ENCODE measurements at places on chromosomes 11 and 22. TPM values are rescaled to one million over a fixed set of nuclear protein-coding genes. Genes with fewer than 3 reads are reported as not detected.
A peak's percentile ranks its signal among the peaks of the same experiment; 100 is the strongest.

The FAM180B gene
- 0.16 TPM for total RNA-seq

The AIFM3 gene
- total RNA-seq = 0.58 TPM

The UBQLN3 gene
- not detected for total RNA-seq

The PKNOX2 gene
- total RNA-seq = not detected

The PATE4 gene
- not detected for total RNA-seq

The F2 gene
- not detected for total RNA-seq

The TRPM5 gene
- total RNA-seq = 0.07 TPM

The CCDC116 gene
- 0.22 TPM for total RNA-seq

The LRRC75B gene
- 1.2 TPM for total RNA-seq

The MFNG gene
- 94.0 TPM for total RNA-seq

The GVQW3 gene
- 3.6 TPM for total RNA-seq

The GAL3ST1 gene
- total RNA-seq = 1.1 TPM

The UBQLNL gene
- total RNA-seq = 0.30 TPM

The VSTM5 gene
- total RNA-seq = not detected

The TBX10 gene
- total RNA-seq = not detected

The IL17REL gene
- total RNA-seq = 1.1 TPM

DNA sequence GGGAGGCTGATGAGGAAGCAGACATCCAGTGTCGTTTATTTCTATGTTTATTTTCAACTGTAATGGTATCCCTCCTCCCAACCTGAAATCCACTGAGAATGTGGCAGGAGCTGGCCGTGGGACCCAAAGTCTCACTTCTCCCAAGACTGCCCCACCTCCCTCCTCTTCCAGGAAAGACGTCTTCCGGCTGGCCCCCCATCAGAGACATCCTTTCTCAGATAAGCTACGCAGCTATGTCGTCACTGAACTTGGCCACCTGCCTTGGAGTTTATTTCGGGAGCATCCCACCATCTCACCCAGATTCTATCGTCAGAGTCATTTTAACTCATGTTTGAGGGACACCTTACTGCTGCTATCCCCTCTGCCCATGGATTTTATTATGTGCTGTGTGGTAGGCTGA lies 13.9 kb downstream of the TMEM184B start:
- no peak for DNase-seq

DNA sequence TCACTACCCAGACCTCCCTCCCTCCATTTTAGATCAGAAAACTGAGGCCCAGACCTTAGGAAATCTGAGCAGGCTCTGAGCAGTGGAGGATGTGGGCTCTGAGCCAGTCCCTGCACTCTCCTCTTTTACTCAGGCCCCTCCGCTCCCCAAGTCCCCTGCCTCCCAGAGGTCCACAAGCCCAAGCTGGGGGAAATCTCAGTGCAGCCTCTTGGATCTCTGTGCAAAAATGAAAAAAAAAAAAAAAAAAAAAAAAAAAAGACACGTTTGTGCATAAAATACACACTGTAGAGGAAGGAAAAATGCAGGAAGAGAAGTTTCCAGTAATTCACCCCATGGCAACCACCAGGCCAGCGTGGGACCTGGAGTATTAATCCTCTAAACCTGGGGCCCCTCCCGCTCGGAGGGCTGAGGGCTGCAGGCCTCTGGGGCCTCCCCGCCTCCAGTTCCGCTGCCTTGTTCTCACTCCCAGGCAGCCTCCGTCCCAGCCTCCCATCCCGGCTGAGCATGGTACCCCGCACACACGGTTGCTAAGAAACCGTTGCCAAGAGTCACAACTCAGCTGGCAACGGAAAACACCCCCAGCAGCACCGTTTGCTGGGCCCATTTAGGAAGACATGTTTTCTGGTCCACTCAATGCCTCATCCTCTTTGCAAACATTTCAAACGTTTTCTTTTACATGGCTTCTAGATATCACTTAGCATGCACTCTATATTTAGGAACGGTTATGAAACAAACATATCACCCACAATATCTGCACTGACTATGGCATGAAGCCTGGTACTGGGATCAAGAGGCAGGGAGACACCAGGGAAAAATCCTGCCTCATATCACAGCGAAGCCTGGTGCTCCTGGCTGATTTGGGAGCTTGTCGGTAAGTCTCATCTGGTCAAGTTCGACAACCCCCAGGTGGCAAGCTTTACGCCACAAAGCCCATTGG lies 227.5 kb downstream of the CTTN start:
- no peak for DNase-seq

- DNase-seq = no peak
Measured at GRCh38 chr22:40383905-40384304, 13.5 kb downstream of the SGSM3 start.

GRCh38 chr22:20587206-20587958 lies 80.0 kb downstream of the MED15 start:
- DNase-seq = no peak

GRCh38 chr11:31340903-31341572 lies 28.5 kb downstream of the DCDC1 start:
- peak; percentile 7 for DNase-seq

DNA sequence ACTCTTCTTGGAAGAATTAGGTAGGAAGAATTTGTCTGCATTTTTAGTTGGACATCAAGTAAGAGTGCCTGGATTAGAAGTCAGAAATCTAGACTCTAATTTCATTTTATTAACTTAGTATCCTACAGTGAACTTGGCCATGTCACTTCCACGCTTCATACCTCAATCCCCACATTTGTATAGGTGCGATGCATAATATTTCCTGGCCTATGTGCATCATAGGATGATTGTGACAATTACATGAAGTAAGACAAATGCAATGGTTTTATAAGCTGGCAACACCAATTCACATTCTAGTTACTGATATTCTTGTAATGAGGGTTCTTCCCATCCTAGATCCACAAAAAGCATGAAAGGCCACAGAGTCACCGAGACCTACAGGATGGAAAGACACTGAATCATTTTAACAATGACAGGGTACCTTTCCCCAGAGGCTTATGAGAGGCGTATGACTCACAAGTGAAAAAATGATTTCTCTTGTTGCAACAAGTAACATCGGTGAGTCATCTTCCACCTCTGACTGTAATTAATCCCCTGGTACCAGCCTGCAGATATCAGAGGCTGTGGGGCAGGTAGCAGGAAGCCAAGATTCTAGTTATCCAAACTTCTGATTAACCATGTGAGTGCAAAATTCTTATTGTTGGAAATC lies 56.0 kb upstream of the OR5AK2 start:
- DNase-seq = no peak

DNA sequence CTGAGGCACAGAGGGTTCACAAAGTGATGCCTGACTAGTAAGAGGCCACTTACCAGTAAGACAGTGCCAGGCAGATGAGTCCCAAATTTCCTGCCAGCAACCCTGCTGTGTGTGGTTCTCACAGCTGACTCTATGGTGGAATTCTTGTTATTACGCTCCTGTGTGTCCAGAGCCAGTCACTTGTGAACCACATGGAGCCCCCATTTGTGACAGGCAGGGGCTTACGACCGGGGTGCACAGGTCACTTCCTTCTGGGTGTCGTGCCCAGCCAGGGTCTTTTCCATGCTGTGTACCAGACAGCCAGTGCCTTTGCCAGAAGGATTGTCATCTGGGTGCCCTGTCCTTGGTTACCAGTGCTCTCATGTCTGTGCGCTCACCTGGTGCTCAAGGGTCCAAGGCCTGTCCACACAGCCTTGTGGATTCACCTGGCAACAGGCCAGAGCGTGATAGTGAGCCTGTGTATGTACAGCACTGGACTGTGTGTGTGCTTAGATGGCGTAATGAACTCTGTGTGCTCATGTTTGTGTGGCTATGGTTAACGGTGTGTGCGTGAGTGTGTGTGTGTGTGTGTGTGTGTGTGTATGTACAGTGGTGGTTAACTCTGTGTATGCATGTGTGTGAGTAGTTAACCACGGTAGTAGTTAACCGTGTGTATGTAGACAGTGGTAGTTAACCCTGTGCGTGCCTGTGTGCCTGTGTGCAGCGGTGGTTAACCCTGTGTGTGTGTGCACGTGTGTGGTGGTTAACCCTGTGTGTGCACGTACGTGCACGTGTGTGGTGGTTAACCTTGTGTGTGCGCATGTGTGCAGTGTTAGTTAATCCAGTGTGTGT lies 18.6 kb downstream of the GRAMD4 start:
- no peak for DNase-seq

GRCh38 chr11:6196396-6196795 lies 2.6 kb upstream of the OR52W1 start:
- DNase-seq = peak; percentile 35

GRCh38 chr11:48307760-48308386 lies 1.9 kb downstream of the OR4S1 start:
- peak; percentile 59 for DNase-seq

- DNase-seq = no peak
Measured at GRCh38 chr11:100438376-100438775, 248.7 kb upstream of the ARHGAP42 start.

DNA sequence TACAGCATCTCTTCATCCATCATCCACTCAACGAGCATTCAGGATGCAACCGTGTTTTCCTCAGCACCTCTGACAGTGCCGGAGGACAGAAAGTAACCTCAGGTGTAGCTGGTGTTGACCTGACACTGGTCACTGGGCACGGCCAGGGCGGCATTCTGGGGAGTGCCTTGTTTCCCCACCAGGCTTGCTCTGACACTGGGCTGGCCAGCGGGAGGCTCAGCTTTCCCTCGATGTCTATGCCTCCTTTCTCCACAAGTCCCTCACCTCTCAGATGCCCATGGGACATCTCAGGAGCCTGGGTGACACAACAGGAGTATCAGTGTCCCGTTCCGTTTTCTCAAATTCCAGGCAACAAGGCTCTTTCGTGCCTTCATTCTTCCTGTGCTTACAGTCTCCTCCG lies 28.9 kb downstream of the CD6 start:
- DNase-seq = no peak

GRCh38 chr11:6926208-6927029 lies at the start of gene ZNF215:
TSS of gene ZNF215 (plus strand) at chr11:6926426. CDS start at chr11:6932273, 5,847 bp downstream.
- peak; percentile 67 for DNase-seq

GRCh38 chr22:40397396-40397795 lies 27.0 kb downstream of the SGSM3 start:
- DNase-seq = no peak

DNA sequence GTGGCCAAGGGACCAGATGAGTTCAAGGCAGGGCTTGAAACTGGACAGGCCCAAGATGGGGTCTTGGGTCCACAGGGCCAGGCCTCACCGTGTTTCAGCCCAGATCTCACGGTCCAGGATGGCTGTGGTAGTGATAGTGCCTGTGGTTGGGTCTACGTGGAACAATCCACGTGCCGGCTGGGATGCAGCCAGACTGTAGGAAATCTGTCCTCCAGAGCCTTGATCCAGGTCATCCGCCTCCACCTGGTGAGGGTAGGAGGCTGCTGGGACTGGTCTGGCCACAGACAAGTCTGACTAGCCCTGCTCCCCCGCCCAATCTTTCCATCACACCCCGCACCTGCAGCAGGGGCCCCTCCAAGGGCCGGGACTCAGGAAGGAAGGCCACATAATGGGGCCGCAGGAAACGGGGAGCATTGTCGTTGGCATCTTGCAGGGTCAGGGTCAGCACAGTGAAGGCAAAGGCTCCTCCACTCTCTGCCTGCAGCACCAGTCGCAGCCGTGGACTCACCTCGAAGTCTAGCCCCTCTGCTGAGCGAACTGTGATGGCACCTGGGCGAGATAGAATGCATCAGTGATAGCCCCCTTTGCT lies 6.7 kb upstream of the TPP1 start:
- DNase-seq = no peak

GRCh38 chr22:45240810-45241631 lies at the start of gene KIAA0930:
TSS of gene KIAA0930 (minus strand) at chr22:45240894. CDS start at chr22:45240703, 191 bp downstream.
- peak; percentile 86 for DNase-seq

- DNase-seq = no peak
Measured at GRCh38 chr11:76859708-76860227, 950 bp upstream of the ACER3 start.

DNA sequence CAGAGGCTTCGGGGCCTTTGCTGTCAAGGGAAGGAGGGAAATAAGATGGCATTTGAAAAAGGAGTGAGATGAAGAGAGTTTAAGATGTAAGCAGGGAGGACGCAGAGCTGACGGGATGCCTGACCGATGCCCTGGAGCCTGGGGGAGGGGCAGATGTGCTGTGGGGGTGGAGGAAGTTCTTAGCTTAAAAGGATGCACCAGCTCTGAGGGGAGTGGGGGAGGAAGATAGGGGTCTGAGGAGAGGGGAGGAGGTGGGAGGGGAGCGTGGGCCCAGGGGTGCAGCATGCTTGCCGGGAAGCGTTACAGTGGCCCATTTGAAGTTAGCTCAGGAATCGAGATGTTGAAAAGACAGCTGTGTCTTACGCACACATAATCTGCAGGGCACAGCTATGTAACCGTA lies 56.3 kb downstream of the RPS6KA4 start:
- no peak for DNase-seq

GRCh38 chr11:58047818-58048217 lies 17.1 kb downstream of the OR6Q1 start:
- DNase-seq = no peak

GRCh38 chr22:45934659-45935341 lies 42.2 kb downstream of the WNT7B start:
- no peak for DNase-seq

DNA sequence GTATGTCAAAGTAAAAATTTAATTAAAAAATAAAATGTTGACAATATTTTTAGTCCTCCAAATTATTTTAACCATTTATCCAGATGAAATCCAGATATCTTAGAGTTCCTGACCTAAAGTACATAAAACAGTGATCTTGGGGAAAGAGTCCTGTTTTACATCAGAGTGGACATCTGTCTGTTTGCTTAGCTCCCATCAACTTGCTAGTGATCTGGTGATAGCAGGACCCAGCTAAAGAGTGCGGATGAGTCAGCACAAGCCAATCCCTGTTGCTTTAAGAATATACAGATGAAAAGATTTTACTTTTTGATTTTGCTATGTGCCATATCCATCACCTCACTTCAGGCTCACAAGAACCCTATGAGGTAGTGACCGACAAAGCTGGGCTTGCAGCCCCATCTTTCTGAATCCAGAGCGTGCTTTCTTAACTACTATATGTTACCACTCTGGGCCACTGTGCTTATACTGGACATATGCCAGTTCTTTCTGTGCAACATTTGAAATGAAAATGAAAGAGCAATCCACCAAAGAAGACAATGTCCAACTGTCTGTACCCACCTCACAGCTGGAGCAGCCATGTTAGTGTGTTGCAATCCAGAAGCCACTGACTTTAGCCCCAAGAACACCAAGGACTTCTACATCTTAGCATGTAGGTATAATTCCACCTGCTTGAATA lies 167.6 kb upstream of the SESN3 start:
- no peak for DNase-seq

GRCh38 chr22:39244496-39245129 lies at the start of gene PDGFB:
TSS of gene PDGFB (minus strand) at chr22:39244982. CDS start at chr22:39243963, 1,019 bp downstream.
- no peak for DNase-seq

DNA sequence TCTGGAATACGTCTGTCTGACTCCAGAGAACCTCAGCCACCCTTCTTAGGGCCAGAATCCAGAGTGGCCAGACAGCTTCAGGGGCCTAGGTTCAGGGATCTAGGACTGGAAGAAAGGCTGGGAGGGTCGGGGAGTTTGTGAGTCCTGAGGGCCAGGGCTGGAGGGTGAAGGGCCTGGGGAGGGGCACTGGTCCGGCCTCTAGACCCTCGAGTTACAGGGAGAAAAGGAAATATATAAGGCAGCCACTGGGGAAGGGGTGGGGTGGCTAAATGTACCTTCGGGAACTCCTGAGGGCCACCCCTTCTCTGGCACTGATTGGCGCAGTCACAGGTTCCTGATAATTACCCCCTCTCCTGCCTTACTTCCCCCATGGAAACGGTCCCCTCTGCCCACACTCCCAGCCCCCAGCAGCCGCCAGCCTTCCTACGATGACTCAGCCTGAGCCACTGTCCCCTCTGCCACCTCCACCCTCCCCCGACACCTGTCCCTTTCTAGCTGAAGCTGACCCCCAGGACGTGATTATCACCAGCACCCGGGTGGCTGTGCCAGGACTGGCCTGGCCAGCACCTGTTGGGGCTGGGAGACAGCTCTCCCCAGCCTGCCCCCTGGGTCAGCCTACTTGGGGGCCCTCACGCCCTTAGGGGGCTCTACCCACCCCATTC lies 26.4 kb downstream of the MB start:
- DNase-seq = no peak
